CD4-positive, alpha-beta T cell (primary cell): ENCODE measurements at places on chromosomes 11 and 22.

GRCh38 chr11:117097389-117098268, 599 bp downstream of the SIK3 start:
- DNase-seq = peak; percentile 31

DNA sequence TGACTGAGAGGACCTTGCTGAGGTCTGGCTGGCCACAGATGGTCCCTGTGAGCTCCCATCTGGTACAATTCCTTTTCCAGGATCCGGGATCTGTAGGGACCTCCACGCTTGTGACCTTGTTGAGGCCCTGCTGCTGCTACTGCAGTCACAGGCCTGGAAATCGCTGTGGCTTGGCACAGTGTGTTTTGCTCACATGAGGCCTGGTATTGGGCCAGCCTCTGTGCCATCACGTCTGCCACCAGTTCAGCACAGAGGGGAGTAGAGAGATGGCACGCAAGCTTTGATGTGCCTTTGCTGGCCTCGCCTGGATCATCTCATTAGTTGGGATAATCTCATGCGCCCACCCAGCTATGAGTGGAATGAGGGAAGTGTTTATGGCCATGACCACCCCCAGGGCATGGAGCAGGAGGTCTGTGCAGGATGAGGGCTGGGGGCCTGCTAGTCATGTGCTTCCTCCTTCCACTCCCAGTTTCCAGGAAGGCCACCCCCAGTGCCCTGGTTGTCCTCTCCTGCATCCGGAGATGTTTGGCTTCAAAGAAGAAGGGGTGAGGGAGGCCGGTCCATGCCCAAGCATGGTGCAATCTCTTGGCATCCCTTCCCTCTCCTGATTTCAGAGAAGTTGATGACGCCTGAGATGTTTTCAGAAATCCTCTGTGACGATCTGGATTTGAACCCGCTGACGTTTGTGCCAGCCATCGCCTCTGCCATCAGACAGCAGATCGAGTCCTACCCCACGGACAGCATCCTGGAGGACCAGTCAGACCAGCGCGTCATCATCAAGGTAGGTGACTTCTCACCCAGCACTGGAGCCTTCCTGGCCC, 22.4 kb downstream of the DERL3 start:
- no peak for DNase-seq

- DNase-seq = no peak
These were observed 72.7 kb downstream of the IGLL5 start for GRCh38 chr22:22960307-22960706.

GRCh38 chr11:126487711-126488110, 132.2 kb downstream of the ST3GAL4 start:
- DNase-seq = no peak

GRCh38 chr11:120389693-120390584, 53.7 kb downstream of the ARHGEF12 start:
- DNase-seq = no peak

- no peak for DNase-seq
These were observed 40.6 kb downstream of the PDGFB start for GRCh38 chr22:39204216-39204615.

DNA sequence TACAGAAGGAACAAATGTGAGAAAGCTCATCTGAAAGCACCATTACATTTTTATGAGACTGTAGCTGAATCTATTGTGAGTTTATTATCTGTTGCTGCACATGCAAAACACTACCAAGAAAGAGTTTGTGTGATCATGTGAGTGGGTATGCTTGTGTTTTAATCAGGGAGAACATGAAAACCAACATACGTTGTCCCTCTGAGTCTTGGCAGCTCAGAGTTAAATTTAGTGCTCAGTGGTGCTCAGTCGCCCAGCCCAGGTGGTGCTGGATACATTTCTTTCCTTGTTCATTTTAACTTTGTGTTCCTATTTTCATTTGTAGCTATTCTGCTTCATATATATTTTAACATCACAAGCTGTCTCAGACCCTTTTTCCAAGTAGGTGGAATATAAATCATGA, 500.6 kb downstream of the NTM start:
- no peak for DNase-seq

DNA sequence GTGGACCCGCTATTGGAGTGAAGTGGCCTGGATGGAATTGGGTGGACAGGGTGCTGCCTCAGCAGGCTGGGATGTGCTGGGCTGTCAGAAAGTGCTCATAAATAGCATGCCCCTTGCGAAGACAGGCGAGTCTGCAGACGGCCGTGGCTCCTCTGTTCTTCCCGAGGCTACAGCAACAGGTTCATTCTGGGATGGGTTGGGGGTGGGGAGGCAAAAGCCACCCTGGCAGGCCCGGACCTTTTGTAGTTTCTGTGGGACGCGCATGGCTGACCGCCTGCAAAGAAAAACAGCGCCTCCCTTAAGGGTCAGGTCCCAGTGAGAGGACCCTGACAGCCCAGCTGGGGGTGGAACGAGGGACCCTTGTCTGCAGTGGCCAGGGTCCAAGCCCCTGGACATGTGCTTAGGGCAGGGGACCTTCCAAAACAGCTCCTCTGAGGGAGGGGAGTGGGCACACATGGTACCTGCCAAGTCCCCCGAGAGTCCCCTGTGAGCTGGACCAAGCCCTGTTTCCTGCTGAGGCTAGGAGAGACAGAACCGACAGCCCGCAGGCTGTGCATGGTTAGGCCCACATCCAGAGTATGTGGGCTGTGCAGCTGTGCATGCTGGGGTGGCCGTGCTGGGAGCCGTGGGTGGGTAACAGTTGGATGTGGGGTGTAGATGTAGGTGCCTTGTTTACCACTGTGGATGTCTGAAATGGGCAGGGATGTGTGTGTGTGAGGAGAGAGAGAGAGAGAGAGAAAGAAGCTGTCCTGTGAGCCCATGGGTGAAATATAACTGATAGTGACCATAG, at the start of gene CRYBB3:
CRYBB3 (plus strand) TSS at position 128 of the 790 bp plus-strand sequence. CDS start 1,539 bp downstream, outside the sequence.
- DNase-seq = no peak

GRCh38 chr11:127013550-127013949, 13.0 kb upstream of the KIRREL3 start:
- no peak for DNase-seq

DNA sequence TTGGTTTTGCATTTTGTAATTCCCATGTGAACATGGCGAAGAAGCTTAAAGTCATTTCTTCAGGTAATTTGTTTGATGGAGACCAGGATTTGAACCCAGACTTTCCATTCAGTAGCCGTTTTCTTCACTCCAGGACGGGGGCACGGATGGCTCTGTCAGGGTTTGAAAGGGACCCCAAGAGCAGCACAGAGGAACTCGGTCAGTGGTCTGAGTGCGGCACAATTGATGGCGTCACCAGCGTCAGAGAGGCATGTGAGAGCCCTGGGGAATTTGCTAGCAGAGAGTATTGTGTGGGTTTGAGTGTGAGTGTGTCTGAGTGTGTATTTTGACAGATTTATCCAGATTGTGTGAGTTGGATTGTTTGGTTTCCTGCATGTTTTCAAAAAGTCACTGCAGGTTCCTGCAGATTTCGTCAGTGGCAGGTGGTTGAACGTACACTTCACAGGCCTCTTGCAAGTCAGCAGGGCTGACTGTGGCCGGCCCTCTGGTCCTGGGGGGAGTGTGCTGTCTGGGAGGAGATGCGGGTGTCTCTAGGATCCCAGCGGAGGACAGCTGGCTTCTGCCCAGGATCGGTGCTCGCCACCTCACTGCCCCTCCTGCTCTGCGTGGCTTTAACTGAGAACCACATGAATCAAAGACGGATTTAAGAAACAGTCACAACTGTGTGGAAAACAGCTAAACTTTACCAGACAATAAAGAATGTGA, 199.3 kb downstream of the TBC1D22A start:
- DNase-seq = no peak

DNA sequence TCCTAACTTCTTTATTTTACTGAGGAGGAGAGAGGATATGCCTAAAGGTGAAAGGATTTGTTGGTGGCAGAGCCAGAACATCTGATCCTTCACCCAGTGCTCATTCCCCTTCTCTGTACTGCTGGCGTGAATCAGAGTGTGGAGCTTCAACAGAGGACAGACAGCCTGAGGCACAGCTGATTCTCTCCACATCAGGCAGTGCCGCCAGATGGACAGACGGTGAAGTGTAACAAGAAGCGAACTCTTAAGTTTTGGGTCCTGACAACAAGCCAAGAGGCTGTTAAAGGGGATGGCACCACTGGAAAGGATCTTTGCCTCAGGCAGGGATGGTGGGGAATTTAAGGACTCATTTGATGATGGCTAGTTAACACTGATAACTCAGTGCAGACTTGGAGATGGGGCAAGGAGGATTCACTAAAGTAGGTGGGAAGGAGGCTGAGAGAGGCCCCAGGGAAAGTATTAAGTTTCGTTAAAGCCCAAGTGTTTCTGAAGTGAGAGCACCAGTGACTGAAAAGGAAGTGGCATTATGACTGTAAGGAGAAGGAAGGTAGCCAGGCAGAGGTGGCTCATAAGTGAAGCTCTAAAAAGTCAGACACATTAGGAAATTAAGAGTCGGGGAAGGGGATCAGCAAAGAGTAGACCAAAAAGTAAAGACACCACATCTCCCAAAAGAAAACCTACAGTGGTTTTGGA, 81.3 kb downstream of the CLPB start:
- DNase-seq = no peak

DNA sequence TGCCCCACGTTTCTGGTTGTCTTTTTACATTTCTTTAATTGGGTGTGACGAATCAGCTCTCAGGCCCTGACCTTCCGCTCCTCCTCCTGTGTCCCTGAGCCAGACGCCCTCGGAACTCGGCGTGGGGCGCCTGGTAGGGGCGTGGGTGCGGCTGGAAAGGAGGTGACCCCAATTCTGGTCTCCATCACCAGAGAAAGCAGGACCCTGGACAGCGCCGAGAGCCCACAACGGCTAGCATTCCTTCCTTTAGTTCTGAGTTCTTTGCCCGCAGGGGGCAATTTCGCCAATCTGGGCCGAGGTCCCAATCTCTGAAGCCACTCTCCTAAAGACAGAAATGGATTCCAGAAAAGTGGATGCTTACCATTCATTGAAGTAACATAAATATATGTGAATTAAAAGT, 11.7 kb upstream of the RBMXL2 start:
- no peak for DNase-seq

- no peak for DNase-seq
These were observed 68.5 kb upstream of the IGLL5 start for GRCh38 chr22:22818861-22819855.

DNA sequence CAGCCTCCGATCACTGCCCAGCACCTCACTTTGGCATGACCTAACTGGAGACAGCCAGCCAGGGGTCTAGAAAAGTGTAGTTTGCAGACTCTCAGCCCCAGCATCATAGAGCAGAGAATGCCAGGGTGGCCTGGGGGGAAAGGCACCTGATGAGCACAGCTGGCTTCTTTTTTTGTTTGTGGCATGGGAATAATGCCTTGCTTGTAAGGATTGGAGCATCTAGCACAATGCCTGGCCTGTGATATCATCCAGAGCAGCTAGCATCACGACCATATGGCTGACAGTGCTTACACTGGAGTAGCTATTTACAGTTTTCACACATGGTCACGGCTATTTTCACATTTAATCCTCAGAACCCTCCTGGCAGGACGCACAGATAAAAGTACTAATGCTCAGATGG, 594.8 kb upstream of the B3GAT1 start:
- no peak for DNase-seq

- DNase-seq = no peak
These were observed 101.2 kb downstream of the CEP164 start for GRCh38 chr11:117428856-117429229.

- DNase-seq = no peak
These were observed 188.6 kb upstream of the MTMR2 start for GRCh38 chr11:96112192-96113128.

GRCh38 chr11:116731821-116732220, 41.0 kb downstream of the BUD13 start:
- no peak for DNase-seq

- peak; percentile 57 for DNase-seq
These were observed 108.4 kb downstream of the GGTLC2 start for GRCh38 chr22:22752556-22753477.

GRCh38 chr11:11456866-11457265, 103.8 kb upstream of the CSNK2A3 start:
- DNase-seq = no peak

GRCh38 chr11:78094250-78094649, 14.6 kb upstream of the NDUFC2 start:
- DNase-seq = no peak

DNA sequence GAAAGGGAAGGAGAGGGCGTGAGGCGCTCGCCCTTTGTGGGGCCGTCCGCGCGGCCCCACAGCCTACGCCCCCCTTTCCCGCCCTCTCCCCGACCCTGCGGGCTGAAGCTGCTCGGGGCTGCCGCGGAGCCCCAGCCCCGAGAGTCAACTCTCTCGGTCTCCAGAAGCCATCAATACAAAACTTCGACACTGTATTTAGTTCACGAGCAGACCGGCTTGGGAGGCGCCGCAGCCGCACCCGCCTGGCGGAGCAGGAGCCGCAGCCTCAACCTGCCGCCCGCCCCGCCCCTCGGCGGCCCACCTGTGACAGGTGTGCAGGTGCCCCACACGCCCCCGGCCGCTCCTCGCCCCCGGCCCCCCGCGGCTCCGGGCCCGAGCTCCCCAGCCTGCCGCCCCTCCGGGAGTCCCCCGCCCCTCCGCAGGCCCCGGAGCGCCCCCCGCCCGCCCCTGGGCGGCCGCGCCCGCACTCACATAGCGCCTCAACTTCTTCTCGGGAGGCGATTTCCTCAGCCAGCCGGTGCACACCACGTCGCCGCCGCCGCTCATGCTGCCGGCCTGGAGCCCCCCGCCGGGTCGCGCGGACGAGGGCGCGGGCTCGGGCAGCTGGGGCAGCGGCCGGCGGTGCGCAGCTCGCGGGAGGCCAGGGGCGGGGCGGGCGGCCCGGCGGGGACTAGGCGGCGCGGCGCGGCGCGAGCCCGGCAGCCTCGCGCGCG, at the start of gene GAB2:
GAB2 (minus strand) TSS at position 646 of the 713 bp plus-strand sequence; CDS start at position 546, 100 bp downstream.
- DNase-seq = peak; percentile 36

GRCh38 chr11:114195981-114196731, 100.0 kb upstream of the NNMT start:
- peak; percentile 38 for DNase-seq

DNA sequence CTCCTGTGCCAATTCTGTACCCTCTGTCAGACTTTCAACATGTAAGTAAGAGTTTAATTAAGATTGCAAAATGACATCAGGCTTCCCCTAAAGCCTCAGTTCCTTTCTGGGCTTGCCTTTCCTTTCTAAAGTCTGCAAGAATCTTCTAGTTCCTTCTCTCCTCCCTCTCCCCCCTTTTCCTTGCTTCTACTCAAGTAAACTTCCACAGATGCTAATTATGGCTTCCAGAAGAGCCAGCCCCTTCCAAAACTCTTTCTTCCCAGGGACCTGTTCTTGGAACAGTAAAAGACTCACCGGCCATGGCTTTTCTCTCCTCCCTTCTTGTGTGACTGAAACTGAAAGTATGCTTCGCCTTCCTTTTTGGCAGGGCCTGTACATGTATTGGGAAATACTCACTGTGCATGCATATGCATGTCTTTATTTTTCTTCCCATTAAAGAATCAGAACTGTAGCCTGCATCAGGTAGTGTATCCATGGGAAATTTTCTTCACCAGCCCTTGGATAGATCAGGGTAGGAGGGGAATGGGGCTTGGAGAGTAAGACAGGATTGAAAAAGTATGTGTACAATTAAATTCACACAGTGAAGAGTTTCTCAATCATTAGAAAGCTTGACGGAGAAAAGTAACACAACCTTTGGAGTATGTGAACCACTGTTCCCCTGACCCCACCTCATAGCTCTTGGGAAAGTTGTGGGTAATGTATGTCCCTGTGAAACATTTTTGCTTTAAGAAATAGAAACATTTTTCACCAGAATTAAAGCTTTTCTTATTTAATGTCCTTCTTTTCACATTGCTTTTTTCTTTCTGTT, at the start of gene CASP1:
CASP1 (minus strand) TSS at position 332 of the 808 bp plus-strand sequence; CDS start at position 301, 31 bp downstream.
- DNase-seq = peak; percentile 66
